ENCODE measurements at places on chromosomes 4 and X. TPM values are rescaled to one million over a fixed set of nuclear protein-coding genes. Genes with fewer than 3 reads are reported as not detected.

DNA sequence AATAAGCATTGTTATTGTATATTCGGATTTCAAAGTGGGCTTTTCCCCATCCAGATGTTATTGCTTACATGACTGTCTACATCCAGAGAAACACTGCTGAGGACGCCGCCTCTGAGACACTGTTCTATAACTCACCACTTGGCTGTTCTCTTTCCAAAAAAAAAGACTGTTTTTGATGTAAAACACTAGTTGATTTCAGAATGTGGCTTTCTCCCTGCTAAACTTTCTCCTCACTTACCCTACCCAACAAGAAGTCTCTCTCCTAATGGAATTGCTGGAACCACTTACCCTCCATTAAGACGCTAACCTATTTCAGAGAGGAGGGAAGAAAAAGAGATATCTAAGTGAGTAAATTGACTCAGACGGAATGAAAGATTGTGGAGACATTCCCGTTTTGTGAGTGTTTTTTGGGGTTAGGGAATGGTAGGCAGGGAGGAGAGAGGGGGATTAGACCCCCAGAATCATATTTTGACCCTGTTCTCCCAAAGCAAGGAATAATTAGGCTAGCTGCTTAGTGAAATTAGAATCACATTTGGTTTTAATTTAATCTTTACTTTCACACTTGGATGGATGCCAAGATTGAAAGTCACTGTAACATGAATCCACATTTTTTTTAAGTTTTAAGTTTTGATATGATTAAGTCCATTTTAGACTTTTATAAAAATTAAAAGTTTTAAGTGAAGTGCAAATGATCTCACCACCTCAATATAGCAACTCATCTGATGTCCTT is 174.9 kb downstream of the CHIC2 start:
- DNase-seq: no peak

DNA sequence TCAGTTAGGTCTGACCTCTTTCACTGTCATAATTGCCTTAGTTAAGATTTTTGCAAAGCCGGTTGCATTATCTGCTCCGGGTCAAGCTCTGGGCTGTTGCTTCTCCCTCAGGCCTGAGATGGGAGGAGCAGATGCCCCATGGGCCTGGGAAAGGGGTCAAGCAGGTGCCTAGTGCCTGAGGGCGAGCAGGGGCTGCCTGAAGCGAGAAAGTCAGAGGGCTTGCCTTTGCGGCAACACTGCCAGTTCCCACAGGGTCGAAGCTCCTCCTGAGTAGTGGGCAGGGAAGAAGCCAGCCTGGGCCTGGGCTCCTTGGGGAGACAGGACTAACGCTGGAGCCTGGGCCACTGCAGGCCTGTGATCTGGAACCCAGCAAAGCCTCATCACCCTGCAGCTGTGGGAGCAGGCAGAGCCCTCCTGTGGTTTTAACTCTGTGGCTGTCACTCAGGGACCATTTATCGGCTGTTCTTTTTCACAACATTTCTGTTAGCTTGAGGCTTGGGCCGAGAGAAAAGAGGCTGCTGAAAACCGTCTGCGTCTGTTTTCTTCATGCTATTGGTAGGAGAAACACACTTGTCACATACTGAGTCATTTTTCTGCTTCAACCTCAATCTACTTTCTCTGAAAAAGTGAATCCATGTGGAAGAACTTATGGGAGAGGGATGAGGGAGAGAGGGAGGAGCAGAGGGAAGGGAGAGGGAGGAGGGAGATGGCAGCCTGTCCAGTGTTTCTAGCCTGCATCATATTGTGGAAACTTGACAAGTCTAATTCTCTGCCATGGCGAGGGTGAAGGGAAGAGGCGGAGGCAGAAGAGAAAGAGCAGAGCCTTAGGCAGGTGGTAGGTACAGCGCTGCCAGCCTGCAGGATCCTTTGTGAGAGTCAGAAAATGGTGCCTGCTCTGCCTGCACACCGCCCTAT is 68.4 kb downstream of the RHOH start:
- DNase-seq: no peak

DNA sequence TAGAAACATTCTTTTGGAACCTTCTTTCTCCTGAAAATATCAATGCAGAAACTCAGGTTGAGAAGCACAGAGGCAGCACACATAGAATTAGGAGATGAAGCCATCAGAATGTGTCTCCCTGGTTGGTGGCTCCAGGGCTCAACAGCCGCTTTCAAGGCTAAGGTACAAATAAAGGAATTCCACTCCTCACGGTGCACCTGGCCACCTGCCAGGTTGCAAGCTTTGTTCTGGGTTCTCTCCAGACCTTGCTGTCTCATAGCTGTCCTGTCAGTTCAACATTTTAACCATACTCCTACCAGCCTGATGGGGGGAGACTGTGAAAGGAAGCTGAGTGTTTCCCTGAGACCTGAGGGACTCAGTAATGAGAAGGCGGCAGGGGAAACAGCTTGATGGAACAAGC is 96.3 kb upstream of the HPF1 start:
- no peak for DNase-seq

DNA sequence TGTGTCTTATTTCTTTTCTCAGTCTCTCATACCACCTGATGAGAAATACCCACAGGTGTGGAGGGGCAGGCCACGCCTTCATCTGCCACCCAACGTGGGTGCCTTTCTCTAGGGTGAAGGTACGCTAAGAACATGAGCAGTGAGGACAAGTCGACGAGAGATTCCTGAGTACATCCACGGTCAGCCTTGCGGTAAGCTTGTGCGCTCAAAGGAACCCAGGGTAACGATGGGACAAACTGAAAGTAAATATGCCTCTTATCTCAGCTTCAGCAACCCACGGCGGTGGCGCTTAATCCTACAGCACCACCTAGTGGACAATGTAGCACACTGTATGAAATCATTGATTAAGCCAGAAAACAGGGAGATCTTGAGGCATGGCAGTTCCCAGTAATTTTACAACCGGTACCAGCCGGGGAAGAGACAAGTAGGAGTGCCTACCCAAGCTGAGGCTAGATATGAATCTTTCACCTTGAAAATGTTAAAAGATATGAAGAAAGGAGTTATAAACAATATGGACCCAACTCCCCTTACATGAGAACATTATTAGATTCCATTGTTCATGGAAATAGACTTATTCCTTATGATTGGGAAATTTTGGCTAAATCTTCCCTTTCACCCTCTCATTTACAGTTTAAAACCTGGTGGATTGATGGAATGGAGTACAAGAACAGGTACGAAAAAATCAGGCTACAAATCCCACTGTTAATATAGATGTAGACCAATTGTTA is 63.0 kb downstream of the ZNF732 start:
- peak; percentile 3 for DNase-seq

DNA sequence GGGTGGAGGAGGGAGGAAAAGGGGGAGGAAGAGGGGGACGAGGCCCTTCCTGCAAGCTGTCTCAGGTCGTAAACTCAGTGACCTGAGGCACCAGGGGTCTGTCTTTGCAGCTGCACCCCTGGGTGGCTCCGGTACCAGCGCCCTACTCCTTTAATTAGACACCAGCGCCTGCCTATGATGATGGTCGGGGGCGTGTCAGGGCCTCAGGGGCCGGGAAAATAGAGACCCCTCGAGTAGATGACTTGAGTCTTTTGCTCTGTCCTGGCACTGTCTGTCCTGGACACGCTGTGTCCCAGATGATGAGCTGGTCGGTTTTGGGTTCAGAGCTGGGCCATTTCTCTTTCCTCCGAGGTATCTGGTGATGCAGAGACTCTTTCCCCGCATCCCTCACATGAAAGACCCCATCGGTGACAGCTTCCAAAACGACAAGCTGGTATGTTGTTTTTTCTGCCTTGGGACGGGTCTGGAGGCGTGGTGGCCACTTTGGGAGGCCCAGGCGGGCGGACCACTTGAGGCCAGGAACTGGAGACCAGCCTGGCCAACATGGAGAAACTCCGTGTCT is 11.2 kb downstream of the SLC25A6 start:
- no peak for DNase-seq

DNA sequence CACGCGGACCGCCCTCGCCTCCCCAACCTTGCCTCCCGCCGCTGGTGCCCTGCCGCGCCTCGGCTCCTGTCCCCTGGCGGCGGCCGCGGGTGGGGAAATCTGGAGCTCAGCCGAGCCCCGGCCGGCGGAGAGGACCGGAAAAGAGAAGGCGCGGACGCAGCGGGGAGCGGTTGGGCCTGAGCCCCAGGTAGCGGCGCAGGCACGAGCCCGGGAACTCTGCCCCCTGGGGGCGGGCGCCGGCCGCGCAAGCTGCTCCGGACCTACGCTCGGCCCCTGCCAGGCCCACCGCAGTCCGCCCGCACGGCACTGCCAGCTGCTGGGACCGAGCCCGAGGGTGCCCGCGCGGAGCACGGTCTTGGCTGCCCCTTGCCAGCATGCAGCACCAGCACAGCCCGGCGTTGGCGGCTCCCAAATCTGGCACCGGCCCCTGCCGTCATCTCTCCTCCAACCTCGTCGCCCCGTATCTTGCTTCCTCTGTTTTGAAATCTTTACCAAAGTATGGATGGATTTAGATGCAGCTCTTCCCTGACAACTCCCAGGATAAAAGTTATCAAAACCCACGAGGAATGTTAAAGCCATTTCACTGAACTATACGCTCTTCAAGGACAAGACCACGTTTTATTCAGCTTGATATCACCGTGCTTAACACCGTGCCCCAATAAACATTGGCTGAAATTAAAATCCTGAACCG is at the start of gene PRSS12:
Gene PRSS12 (minus strand): TSS at position 161 of the 691 bp plus-strand sequence. CDS start 283 bp downstream, outside the sequence.
- DNase-seq: peak; percentile 38

DNA sequence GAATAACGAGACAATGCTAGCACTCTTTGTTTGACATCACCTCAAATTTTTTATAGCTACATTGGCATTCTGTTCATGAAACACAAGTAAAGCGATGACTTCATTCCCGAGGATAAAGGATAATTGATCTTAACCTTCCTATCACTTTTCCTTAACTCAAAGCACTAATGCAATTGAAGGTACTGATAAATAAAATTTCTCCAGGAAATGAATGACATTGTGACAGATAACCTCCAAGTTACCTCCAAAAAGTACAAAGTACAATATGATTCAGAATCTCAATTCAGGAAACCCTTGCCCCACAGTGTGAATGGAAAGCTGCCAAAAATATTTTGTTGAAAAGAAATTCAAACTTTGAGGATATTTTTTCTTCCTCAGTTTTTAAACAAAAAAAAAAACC is 1.8 kb downstream of the PRSS12 start:
- no peak for DNase-seq

GRCh38 chr4:1041147-1041935 is 29.9 kb downstream of the FGFRL1 start:
- DNase-seq: no peak

- DNase-seq: no peak
Observed at GRCh38 chr4:110306303-110306702, 107.9 kb upstream of the ELOVL6 start.

GRCh38 chr4:139556724-139557555 is 921 bp upstream of the SETD7 start:
- peak; percentile 18 for DNase-seq

GRCh38 chrX:116975517-116975916 is 512.7 kb upstream of the CT83 start:
- no peak for DNase-seq

DNA sequence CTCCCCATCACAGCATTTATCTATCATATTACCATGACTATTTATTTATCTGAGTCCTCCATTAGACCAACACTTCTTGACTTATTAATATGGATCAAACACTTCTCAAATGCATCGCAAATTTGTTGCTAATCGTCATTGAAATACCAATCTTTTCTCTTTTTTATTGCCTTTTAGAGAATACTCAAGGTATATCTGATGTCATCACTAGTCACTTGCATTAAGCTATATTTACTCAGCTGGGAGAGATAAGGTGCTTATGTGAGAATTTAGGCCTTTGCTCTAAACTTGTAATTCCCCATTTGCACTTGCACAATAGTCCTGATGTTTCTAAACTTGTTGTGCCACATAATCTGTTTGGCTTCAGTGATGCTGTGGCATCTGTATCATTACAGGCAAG is 95.0 kb downstream of the RASGEF1B start:
- DNase-seq: no peak

GRCh38 chrX:107871136-107871535 is 45.5 kb downstream of the MID2 start:
- no peak for DNase-seq

DNA sequence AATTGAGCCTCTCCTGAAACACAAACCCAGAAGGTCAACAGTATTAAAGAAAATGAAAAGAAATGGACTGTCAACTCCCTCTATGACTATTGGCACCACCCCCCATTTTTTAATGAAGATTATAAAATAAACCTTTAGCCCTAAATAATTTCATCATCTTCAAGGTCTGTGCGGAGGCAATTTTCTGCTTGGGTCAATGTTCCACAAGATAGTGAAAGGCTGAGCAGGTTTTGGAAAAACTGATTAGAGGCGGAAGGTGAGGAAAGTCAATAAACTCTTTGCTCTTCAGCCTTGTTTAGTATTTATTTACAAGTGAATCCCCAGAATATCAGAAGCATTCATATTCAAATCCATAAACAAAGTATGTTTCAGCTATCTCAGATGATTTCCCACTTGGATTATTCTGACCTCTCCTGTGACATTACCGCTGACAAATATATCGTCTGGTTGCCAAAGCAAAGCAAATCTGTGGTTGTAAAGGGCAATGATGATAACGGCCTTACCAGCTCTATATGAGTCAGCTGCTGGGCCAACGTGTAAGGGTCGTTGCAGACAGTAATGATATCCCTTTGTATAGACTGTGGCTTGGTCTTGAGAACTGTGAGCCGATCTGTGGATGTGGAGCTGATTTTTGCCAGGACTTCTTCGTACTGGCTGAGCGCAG is 24.0 kb downstream of the RASGEF1B start:
- DNase-seq: no peak

DNA sequence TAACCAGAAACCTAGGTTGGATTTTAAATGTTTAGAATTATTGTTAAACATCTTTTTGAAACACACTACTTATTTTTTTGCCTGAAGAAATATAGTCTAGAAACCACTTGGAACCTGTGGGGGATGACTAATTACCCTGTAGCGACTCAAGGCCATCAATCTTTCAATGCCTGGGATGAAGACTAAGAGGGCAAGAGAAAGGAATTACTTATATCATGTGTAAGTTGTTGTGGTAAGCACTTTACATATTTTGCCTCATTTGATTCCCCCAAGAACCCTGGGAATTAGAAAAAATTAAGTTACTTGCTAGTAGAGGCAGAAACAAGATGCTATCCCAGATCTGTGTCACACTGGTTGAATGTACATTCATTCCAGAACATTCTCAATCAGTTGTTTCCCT is 170.9 kb upstream of the GRIA3 start:
- no peak for DNase-seq

DNA sequence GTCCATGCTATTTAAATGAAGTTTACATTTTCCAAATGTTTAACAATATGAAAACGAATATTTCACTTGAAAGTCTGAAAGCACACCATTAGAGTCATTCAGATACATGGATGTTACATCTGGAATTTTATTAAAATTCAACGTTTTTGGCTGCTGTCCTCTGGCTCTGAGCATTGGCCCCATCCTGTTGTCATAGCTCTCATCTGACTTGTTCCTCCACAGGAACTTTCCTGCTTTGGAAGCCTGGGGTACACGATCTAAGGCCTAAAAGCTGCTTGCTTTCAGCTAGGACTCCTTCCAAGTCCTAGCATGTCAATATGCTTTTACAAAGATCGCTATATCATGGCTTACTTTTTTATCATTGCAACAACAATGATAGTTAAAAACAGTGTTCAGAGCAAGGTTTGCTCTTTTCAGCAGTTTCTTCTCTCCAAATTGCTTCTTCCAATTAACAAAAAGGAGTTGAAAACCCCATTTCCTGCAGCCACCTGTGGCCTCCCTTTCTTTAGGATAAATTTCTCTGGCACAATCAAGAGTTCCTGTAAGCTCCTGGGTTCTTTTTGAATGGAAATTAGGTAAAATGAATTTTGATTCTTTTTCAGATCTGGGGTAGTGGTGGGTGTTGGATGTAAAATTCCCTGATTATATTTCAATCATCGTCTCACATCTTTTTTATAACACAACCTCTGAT is 413.4 kb upstream of the AGA start:
- DNase-seq: no peak

Gene TMEM271
- not detected for total RNA-seq

Gene TCEAL5
- total RNA-seq: not detected

Gene EDA2R
- 32.2 TPM for total RNA-seq

Gene VEGFC
- total RNA-seq: 19.2 TPM

Gene SUPT20HL1
- not detected for total RNA-seq
